ENCODE measurements at places on chromosomes 7 and 10. TPM values are rescaled to one million over a fixed set of nuclear protein-coding genes. Genes with fewer than 3 reads are reported as not detected.

Gene AFAP1L2
- total RNA-seq = 17.9 TPM

Gene MACROH2A2
- total RNA-seq = 10.6 TPM

Gene ARHGEF35
- total RNA-seq = 5.4 TPM

Gene LZTS2
- 29.7 TPM for total RNA-seq

Gene TMUB1
- total RNA-seq = 54.2 TPM

Gene AKR1E2
- total RNA-seq = 14.5 TPM

Gene ACHE
- total RNA-seq = 7.3 TPM

Gene CNPY1
- not detected for total RNA-seq

Gene CYP26C1
- 0.52 TPM for total RNA-seq

Gene NKX2-3
- total RNA-seq = not detected

Gene PNLIP
- 8,888 TPM for total RNA-seq

Gene LRRC17
- 2.9 TPM for total RNA-seq

Gene OLAH
- not detected for total RNA-seq

Gene ACSL5
- total RNA-seq = 9.6 TPM

Gene VTI1A
- 28.3 TPM for total RNA-seq

Gene NPFFR1
- total RNA-seq = not detected

Gene CCL24
- total RNA-seq = not detected

Gene WNT16
- not detected for total RNA-seq

Gene EIF5AL1
- total RNA-seq = not detected

Gene C10orf105
- total RNA-seq = not detected

Gene NUP205
- 13.7 TPM for total RNA-seq

Gene TRPV5
- total RNA-seq = not detected

Gene ITGB1
- 164 TPM for total RNA-seq

Gene MAPK8
- total RNA-seq = 16.1 TPM

Gene EGR2
- 5.9 TPM for total RNA-seq

Gene GRM3
- not detected for total RNA-seq

Gene HABP2
- total RNA-seq = 10.6 TPM

Gene CTBP2
- total RNA-seq = 49.0 TPM

Gene NRCAM
- 49.8 TPM for total RNA-seq

Gene DNAJC12
- total RNA-seq = 8.2 TPM

Gene TRIL
- total RNA-seq = 1.6 TPM

Gene TMEM130
- total RNA-seq = 0.52 TPM

Gene LIPJ
- 0.99 TPM for total RNA-seq

Gene PAOX
- total RNA-seq = 8.3 TPM

Gene SOSTDC1
- total RNA-seq = not detected

Gene IL2RA
- 0.52 TPM for total RNA-seq

Gene ASB13
- 7.6 TPM for total RNA-seq

Gene PPP3CB
- total RNA-seq = 27.5 TPM

Gene CALML3
- total RNA-seq = not detected

Gene PTN
- total RNA-seq = 5.7 TPM
